ENCODE measurements at places on chromosomes 6 and 20. TPM values are rescaled to one million over a fixed set of nuclear protein-coding genes. Genes with fewer than 3 reads are reported as not detected.

DNA sequence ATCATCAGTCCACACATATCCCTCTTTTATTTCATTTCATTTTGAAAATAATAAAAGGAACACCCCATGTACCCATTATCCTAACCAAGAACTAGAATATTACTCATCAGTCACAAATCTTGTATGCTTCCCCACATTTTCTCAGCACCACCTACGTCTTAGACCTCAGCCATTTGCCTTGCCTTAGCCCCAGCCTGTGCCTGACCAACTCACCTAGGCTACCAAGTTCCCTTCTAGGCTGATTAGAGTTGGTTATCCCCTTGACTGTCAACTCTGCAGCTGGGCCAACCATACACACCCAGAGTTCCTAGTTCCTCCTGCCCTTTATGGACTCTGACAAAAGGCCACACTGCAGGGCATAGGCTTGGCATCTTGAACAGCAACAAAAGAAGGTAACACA lies 33.4 kb upstream of the IPCEF1 start:
- DNase-seq: no peak

DNA sequence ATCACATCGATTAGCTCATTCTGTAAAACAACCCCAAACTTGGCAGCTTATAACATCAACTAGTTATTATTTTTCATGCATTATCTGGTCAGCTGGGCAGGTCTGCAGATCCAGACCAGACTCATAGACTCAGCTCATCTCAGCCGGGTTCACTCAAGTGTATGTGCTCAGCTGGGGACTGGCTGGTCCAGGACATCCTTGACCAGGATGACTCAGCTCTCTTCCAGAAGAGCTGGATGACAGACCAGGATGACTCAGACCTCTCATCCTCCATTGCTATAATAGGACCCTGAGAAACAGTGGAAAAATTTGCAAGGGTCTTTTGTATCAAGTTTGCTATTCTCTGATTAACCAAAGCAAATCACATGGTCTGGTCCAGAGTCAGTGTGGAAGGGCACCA lies 312.5 kb upstream of the PLCB4 start:
- no peak for DNase-seq

TGM3 gene
- total RNA-seq: 0.34 TPM

DNA sequence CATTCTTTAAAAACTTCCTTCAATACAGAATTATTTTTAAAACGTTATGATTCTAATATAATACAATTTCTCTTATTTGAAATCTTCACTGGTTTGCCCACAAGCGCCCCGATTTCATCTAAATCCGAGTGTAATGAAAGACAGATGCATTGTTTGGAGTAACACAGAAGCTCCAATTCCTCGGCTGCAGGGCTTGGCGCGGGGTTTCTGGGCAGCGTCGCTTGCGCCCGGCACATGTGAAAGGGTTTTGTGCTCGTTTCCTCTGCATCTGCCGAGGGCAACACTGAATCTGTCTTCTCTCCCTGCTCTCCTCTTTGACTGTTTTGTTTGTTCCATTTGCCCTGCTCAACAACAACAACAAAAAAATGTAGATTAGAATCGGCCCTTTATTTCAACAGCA lies 248.6 kb upstream of the QKI start:
- no peak for DNase-seq

DEFB132 gene
- not detected for total RNA-seq

SYCP2L gene
- total RNA-seq: 0.91 TPM

All from upper lobe of left lung (tissue), 6 donors.